IPS-NIHi11 (cell line): ENCODE measurements at places on chromosomes 12 and 14.

DNA sequence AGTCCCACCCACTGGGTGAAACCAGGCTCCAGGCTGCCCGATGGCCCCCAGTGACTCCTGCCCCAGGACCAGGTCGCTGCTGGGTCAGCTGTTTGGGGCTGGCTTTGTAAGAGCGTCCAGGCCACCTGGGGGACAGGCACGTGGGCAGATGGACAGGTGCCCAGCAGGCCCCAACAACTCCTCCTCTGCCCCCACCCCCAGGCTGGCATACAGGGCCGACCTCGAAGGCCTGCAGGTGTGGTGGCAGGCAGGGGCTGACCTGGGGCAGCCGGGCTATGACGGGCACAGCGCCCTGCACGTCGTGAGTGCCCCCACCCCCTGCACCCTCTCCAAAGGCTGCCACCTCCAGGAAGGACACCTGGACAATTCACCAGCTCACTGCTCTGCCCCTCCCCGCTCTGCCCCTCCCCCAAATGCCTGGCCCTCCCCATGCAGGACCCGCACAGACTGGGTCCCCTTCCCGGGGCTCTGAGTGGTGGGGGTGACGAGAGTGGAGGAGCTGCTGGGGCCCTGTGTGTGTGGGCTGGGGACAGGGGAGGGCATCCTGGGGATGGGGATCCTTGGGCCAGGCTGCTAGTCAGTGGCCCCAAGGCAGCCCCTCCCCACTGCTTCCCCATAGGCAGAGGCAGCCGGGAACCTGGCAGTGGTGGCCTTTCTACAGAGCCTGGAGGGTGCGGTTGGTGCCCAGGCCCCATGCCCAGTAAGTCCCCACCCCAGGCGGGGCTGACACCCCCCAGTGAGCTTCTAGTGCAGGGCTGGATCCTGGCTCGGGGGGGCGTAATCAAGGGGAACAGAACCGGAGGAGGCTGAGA lies 26.0 kb downstream of the ASPG start:
- DNase-seq, result no peak

- DNase-seq, result no peak
Measured at GRCh38 chr14:55126932-55127459, 2.1 kb upstream of the LGALS3 start.

- DNase-seq, result peak; percentile 52
Measured at GRCh38 chr14:104431929-104432541, 147.5 kb upstream of the C14orf180 start.

DNA sequence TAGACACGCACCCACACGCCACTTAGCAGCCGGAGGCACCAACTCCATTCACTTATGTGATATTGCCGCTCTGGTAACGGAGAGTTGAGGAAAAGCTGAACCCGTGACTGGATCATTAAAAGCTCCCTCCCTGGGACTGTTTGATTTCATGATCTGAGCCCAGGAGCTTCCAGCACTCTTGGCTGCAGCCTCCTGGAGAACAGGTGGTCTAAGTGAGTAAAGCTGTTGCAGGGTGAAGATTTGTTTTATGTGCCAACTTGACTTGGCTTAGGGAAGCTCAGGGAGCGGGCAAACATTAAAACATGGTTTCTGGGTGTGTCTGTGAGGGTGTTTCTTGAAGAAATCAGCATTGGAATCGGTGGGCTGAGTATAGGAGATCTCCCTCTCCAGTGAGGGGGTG lies 16.9 kb upstream of the TMEM132C start:
- DNase-seq, result no peak

GRCh38 chr14:45715946-45716345 lies 462.9 kb upstream of the MIS18BP1 start:
- no peak for DNase-seq

DNA sequence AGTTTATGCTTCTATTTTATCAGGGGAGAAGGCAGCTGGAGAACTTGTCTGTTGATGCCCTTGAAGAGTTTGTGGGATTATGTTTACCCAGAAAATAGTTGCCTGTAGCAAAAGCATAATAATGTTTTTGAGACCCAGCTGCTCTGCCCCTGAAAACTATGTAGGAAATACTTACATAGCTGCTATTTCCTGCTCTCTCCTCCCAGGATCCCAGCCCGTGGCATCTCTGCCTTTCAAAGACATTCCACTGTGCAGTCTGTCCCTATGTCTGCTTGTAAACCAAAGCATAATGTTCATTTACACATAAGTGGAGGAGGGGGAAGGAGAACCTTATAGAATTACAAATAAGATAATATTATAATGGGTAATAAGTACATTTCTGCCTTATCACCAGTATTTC lies 198.7 kb downstream of the SYT1 start:
- DNase-seq, result peak; percentile 12

- peak; percentile 88 for DNase-seq
Measured at GRCh38 chr12:131132118-131132892, 178.6 kb downstream of the ADGRD1 start.

- no peak for DNase-seq
Measured at GRCh38 chr12:67091204-67091603, 178.0 kb upstream of the CAND1 start.

GRCh38 chr12:109258201-109258600 lies 50.9 kb downstream of the FOXN4 start:
- DNase-seq, result no peak

DNA sequence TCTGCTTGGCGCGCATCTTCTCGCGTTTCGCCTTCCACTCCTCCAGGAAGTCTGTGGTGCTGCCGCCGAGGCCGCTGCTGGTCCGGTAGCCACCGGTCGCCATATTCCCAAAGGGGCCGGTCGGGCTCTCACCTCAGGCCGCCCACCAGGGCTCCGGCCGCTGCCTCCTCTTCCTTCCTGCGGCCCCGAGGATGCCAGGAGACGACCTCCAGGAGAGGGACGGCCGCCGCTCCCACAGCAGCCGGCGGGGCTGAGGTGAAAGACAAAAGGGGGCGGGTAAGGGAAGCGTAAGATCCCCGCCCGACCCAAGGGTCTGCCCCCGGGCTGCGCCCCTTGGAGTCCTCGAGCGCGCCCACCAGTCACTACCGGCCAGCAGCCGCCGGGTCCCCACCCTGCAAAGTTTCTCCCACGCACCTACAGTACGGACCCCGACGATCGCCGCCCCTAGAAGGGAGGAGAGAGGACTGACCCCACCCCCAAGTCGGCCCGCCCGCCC lies 574 bp downstream of the PAWR start:
- DNase-seq, result peak; percentile 73

GRCh38 chr14:50417853-50418252 lies 21.2 kb upstream of the CDKL1 start:
- DNase-seq, result no peak

DNA sequence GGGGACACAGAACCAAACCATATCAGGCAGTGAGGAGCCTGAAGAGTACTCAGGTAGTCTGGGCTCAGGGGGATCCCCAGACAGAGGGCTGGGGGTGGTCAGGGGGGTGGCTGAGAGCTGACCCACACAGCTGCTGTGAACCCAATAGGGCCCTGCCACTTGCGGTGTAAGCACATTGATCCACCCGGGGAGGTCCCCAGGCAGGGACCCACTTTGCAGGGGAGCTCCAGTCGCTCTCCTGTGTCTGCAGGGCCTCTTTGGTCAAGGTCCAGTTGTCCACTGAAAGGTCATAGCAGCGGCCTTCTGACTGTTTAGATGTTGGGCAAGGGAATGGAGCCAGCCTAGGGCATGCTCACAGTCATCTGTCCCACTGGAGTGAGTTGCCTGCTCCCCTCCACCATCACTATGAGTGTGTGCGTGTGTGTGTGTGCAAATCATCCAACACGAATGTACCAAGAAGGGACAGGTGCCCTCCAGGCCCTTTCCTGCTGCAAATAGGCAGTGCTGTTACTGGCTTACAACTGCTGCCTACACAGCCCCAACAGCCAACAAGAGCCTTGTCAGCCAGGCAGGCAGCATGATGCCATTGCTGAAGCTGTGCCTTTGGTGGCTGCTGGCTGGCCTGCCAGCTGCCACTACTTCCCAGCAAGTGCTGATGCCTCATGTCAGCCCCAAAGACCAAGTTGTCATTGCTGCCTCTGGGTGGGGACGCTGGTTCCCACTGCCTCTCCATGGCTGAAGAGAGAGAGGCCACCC lies 71.3 kb downstream of the TSPAN11 start:
- DNase-seq, result no peak

DNA sequence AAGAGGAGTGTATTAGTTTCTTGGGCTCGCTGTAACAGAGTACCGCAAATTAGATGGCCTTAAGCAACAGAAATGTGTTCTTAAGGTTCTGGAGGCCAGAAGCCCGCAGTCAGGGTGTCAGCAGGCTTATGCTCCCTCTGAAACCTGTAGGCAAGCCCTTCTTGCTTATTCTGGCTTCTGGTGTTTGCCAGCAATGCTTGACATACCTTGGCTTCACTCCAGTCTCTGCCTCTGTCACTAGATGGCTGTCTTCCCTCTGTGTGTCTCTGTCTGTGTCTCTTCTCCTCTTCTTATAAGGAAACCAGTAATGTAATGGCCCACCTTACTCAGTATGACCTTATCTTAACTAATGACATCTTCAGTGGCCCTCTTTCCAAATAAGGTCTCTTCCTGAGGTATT lies 85.1 kb downstream of the DERA start:
- DNase-seq, result no peak

- peak; percentile 93 for DNase-seq
Measured at GRCh38 chr12:133130038-133130807, at the start of the genes ZNF10 and ZNF891. ZNF10 (plus strand) TSS chr12:133130627; CDS start chr12:133144493, 13,866 bp downstream. ZNF891 (minus strand) TSS chr12:133130274; CDS start chr12:133121918, 8,356 bp downstream.

- DNase-seq, result no peak
Measured at GRCh38 chr12:51832354-51833107, 16.0 kb downstream of the FIGNL2 start.

GRCh38 chr14:105941226-105942166 lies 415.1 kb downstream of the TMEM121 start:
- no peak for DNase-seq

GRCh38 chr12:108565976-108566375 lies 3.6 kb downstream of the ISCU start:
- DNase-seq, result no peak

- DNase-seq, result no peak
Measured at GRCh38 chr12:69389831-69390230, 30.3 kb downstream of the YEATS4 start.

DNA sequence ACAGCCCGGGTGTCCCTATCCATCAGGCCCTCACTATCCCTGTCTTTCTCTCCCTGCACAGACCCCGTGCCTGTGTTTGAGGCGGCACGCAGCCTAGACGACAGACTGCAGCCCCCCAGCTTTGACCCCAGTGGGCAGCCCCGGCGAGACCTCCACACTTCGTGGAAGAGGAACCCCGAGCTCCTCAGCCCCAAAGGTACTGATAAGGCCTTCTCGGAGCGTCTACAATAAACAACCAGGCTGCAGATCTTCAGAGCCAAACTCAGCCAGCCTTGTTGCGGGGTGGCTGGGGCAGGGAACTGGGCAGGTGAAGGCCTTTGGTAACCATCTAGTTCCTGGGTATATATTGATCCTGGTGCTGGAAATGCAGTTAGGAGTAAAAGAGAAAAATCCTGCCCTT lies 77.5 kb downstream of the PHETA1 start:
- no peak for DNase-seq

- no peak for DNase-seq
Measured at GRCh38 chr12:91722072-91722471, 423.6 kb downstream of the BTG1 start.

DNA sequence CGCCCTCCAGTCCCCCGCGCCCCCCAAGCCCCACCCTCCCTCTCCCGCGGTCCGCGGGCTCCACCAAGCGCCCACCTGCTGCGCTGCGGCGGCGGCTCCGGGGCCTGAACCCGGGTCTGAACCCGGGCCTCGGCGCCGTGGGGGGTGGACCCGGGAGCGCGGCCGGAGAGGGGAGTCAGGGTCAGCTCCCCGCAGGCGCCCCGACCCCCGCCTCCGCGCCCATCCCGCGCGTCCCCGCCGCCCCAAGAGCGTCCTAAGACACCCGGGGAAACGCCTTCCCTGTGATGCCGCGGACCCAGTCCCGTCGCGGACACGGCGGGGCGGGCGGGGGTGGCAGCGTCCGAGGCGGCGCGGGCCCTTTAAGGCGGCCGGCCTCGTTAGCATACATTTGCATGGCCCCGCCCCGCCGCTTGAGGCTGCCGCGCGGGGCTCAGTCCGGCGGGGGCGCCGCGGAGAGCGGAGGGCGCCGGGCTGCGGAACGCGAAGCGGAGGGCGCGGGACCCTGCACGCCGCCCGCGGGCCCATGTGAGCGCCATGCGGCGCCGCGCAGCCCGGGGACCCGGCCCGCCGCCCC lies at the start of gene MMP17:
Gene MMP17 (plus strand): TSS at position 433 of the 574 bp plus-strand sequence. CDS start 102 bp downstream, at position 535.
- peak; percentile 89 for DNase-seq

DNA sequence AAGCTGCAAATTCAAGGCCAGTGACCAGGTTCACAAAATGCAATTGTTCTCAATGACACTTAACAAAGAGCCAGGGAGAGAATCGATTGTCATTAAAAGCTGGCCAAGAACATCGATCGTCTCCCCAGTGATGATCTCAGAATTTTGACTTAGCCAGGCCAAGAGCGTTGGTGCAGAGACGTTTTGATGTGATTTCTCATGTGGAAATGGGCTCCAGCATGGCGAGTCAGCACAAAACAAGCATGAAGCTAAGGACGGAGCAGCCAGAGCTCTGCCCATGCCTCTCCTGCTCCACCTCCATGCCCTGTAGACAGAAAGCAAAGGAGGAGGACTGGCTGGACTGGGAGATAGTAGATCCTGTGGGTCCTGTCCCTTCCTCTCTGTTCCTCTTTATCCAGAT lies 270.8 kb downstream of the FOXN3 start:
- DNase-seq, result no peak

DNA sequence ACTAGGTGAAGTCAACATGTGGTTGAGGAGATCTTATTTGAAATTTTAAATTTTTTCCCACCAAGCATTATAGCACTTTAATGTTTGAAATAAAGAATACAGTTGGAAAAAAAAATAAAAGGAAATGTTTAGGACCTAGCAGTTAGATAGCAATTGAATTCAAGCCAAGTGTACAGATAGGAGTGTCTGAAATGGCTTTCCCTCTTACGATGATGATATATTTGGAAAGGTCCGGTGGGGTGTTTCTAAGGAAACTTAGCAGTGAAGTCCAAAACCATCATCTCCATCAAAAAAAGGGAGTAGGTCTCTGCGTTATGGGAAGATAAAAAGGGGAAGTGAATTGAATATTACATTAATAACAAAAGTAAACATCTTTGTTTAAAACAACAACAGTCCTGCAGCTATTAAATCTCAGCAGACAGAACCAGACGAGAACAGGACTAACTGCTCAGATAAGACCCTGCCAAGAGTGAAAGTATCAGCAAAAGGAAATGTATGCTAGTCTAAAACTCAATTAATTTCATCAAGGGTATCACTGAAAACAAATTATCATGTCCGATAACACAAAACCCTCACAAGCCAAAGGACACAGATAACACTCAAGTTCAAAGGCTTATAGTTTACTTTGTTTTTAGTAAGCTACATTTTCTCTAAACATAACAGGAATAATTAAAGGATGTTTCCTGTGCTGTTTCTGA lies 242.0 kb downstream of the BMP4 start:
- no peak for DNase-seq

DNA sequence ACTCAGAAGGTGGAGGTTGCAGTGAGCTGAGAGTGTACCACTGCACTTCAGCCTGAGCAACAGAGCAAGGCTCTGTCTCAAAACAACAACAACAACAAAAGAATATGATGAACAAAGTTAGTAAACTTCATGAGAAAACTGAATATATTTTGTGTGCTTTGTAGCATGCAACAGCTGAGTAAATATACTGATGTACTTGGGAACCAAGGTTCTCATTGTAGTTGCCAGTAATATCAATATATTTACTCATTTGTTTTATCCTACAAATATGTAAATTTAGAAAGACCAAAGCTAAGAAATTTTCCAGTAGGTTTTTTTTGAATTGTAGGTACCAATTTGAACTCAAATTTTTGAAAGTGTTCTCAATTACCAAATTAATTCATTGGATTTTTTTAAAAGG lies 127.2 kb downstream of the IPO8 start:
- DNase-seq, result no peak
